ENCODE measurements at places on chromosomes 16 and 17. TPM values are rescaled to one million over a fixed set of nuclear protein-coding genes. Genes with fewer than 3 reads are reported as not detected.

DNA sequence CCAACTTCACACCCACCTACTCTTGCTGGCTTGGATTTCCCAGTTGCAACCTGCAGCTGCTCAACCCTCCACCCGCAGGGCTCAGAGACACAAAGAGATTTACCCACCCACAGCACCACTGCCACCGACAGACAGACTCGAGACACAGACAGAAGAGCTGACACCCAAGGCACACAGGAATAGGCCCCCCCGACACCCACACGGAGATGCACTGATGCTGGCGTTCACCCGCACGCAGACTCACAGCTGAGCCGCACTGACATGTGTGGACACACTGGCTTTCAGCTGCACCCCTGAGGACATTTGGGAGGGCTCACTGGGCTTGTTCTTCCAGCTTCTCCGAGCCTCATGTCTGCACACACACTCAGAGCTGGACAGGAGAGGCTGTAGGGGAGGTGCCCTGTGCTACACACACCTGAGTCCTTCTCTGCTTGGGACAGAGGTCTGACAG lies 8.2 kb downstream of the STX1B start:
- peaks cover 43% of the 10 kb centered on the region for H3K4me1 ChIP-seq
- no peaks in the 10 kb centered on the region for H3K27me3 ChIP-seq

DNA sequence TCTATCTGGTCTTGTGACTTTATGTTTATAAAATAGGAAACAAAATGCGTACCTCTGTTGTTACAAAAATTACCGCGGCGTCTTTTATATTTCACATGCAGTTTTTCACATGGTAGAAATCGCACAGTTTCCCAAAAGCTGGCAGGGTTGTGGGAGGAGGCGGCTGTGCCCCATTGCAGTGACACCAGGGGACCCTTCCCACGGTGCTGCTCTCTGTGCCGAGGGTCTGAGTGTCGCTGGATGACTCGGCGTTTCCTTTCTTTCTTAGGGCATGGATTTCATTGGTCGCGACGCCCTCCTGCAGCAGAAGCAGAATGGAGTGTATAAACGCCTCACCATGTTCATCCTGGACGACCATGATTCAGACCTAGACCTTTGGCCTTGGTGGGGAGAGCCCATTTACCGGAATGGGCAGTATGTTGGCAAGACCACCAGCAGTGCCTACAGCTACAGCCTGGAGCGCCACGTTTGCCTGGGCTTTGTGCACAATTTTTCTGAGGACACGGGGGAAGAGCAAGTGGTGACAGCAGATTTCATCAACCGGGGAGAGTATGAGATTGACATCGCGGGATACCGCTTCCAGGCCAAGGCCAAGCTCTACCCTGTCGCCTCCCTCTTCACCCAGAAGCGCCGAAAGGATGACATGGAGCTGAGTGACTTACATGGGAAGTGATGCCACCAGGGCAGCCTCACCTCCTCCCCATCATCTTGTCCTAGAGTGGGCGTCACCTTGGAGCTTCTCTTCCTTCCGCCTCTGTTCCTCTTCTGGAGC lies 17.2 kb upstream of the CLEC18C start:
- DNase-seq = peak; percentile 56
- no peaks in the 10 kb centered on the region for H3K4me1 ChIP-seq
- peaks cover 100% of the 10 kb centered on the region for H3K36me3 ChIP-seq

EME2 gene
- 20.4 TPM for total RNA-seq

DNA sequence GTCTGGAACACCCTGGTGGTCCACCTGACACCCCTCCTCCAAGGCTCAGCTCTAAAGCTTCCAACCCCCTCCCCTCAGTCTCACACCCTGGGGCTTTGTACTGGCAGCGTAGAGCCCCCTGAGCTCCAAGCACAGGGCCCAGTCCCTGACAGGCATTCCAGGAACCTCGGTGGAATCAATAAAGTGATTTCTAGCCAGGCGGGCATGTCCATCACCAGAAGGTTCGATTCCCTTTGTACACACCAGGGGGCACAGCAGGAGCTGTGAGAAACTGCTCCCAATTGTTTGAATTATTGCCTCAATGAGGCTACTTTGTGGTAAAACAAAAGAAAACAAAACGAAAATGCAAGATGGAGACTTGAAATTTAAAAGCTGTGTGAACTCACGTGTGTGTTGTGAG lies 51.8 kb downstream of the SMPD3 start:
- H3K4me1 ChIP-seq = no peaks in the 10 kb centered on the region
- H3K27ac ChIP-seq = no peak overlapping the region
- DNase-seq = no peak

DNA sequence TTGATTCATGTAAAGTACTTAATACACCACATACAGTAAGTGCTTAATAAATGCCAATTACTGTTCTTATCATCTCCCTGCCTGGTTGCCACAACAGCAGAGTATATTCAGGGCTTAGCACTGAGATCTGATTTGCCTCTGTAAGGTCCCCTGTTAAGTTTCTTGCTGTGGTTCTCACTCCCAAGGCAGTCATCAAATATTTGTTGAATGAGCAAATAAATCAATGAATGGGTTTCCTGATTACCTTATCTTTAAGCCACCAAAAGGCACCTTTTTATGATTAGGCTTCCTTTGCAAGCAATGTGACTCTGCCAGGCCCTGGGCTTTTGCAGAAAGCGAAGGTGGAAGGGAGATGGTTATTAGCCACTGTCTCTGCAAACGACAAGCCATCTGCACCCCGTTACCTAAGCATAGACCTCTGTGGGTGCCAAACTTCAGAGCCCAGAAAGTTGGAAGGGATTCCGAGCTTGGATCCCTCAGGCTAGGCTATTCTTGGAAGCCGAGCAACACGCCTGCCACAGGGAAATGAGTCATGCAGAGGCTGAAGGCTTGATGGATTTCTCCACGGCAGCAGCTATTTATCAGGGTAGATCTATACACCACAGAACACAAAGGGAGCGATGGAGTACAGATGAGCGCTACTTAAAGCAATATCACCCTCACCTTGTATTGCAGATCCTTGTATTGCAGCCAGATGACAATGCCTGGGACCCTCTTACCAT lies 102.0 kb downstream of the GRIN2A start:
- no peak overlapping the region for H3K4me3 ChIP-seq
- H3K4me1 ChIP-seq = peaks cover 8% of the 10 kb centered on the region
- H3K27me3 ChIP-seq = no peaks in the 10 kb centered on the region
- DNase-seq = no peak

DNA sequence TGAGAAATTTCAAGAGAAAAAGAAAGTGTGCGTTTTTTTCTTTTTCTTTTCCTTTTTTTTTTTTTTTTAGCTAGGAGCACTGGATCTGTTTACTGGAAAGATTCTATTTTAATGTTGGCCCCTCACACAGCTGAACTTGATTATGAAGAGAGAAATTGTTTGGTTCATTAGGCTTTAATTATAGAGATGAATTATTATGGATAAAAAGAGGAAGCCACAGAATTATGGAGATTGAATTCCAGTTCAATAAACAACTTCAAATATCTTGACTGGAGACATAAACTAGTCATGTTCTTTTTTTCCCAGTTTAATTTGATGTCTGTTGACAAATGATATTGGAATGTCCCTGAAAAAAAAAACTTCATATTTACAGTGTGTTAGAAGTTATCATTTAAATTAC lies 152.0 kb upstream of the HS3ST3A1 start:
- no peaks in the 10 kb centered on the region for H3K4me1 ChIP-seq
- H3K27ac ChIP-seq = no peak overlapping the region
- H3K4me3 ChIP-seq = no peak overlapping the region
- H3K27me3 ChIP-seq = no peaks in the 10 kb centered on the region
- no peaks in the 10 kb centered on the region for H3K36me3 ChIP-seq

DNA sequence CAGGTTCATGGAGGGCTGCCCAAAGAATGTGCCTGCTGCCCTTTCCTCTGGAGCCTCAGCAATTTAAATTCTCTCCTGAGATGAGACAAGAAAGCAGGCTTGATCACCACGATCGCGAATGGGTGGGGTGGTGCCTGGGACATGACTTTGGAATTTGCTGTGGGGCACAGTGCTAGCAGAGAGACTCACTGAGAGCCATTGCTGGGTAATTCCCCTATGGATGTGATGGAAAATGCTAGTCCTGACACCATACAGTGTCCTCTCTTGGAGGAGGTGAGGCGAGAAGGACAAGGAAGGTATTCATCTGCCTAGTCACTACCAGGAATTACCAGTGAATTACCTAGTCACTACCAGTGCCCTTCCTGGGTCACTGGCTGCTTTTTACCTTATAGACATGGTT lies 15.5 kb downstream of the FAM20A start:
- DNase-seq = no peak
- no peak overlapping the region for H3K27ac ChIP-seq
- H3K27me3 ChIP-seq = no peaks in the 10 kb centered on the region
- no peak overlapping the region for H3K4me3 ChIP-seq
- H3K4me1 ChIP-seq = peaks cover 9% of the 10 kb centered on the region
- no peaks in the 10 kb centered on the region for H3K36me3 ChIP-seq

ELMO3 gene
- total RNA-seq = 77.6 TPM

DNA sequence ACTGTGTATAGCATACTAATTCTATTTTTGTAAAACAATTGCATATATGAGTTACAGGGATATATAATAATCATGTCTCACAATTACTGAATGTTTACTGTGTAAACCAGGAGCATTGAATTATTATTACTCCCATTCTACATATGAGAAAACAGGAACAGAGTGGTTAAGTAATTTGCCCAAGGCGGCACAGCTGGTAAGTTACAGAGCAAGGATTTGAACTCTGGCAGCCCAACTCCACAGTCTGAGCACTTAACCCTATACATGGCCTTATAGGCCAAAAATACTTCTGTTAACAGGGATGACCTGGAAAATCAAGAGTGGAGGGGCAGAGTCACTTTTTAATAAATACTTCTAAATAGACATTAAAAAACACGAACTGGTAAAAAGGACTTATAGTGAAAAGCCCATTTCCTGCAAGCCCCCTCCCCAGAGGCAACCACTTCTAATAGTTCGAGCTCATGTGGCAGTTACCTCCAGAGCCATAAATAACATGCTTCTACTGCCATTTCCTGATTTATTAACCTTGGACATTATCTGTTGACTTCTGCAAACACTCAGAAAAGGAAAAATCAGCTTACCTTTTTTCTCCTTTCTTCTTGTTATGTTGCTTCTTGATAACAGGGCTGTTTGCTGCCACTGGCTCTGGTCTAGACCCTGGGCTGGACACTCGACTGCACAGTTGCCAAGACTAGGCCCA lies 22.1 kb upstream of the ADGRG1 start:
- peaks cover 10% of the 10 kb centered on the region for H3K4me1 ChIP-seq
- peak; percentile 12 for DNase-seq
- no peak overlapping the region for H3K27ac ChIP-seq

GRCh38 chr17:67422897-67423296 lies 45.8 kb downstream of the PITPNC1 start:
- H3K4me1 ChIP-seq = peaks cover 7% of the 10 kb centered on the region
- H3K27me3 ChIP-seq = no peaks in the 10 kb centered on the region
- no peak for DNase-seq
- no peaks in the 10 kb centered on the region for H3K36me3 ChIP-seq

TSPOAP1 gene
- 6.8 TPM for total RNA-seq

GRCh38 chr16:65600046-65600445 lies 478.2 kb upstream of the CDH11 start:
- DNase-seq = no peak
- H3K36me3 ChIP-seq = no peaks in the 10 kb centered on the region
- no peak overlapping the region for H3K27ac ChIP-seq
- no peaks in the 10 kb centered on the region for H3K4me1 ChIP-seq
- no peak overlapping the region for H3K4me3 ChIP-seq

- peaks cover 19% of the 10 kb centered on the region for H3K27me3 ChIP-seq
- no peak for DNase-seq
- H3K4me3 ChIP-seq = no peak overlapping the region
- no peaks in the 10 kb centered on the region for H3K4me1 ChIP-seq
- H3K27ac ChIP-seq = no peak overlapping the region
- H3K36me3 ChIP-seq = no peaks in the 10 kb centered on the region
Observed at GRCh38 chr17:73684183-73684582, 39.9 kb upstream of the SDK2 start.

KRTAP4-4 gene
- total RNA-seq = 24.6 TPM

DNA sequence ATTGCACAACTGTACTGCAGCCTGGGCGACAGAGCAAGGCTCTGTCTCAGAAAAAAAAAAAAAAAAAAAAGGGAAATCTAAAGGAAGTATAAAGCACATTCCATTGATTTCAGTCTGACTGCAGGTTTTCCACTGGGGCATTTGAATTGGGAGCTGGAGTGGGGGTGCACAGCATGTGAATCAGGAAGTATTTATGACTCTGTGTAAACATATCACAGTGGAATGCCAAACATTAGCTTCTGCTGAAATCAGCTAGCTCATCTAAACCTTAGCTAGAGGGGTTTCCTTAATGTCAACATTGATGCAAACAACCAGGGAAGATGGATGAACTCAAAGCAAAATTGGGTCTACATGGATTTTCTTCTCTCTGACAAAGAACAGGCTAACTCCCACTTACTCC lies 641.0 kb upstream of the EEF2KMT start:
- H3K27me3 ChIP-seq = no peaks in the 10 kb centered on the region
- DNase-seq = no peak
- no peaks in the 10 kb centered on the region for H3K36me3 ChIP-seq
- no peaks in the 10 kb centered on the region for H3K4me1 ChIP-seq

- H3K27me3 ChIP-seq = no peaks in the 10 kb centered on the region
- H3K27ac ChIP-seq = peak within 1 kb of the TSS; percentile 81
- H3K4me1 ChIP-seq = peaks cover 33% of the 10 kb centered on the region
- peaks cover 7% of the 10 kb centered on the region for H3K36me3 ChIP-seq
Observed at GRCh38 chr16:66604376-66605176, at the start of gene CMTM3. Gene CMTM3, plus strand, starts transcription at chr16:66604704. Its CDS starts 102 bp downstream, at chr16:66604806.

GRCh38 chr16:77556201-77556873 lies 121.5 kb upstream of the ADAMTS18 start:
- DNase-seq = no peak
- no peaks in the 10 kb centered on the region for H3K4me1 ChIP-seq
- H3K27me3 ChIP-seq = no peaks in the 10 kb centered on the region
- H3K27ac ChIP-seq = no peak overlapping the region

ABCC12 gene
- not detected for total RNA-seq

DNA sequence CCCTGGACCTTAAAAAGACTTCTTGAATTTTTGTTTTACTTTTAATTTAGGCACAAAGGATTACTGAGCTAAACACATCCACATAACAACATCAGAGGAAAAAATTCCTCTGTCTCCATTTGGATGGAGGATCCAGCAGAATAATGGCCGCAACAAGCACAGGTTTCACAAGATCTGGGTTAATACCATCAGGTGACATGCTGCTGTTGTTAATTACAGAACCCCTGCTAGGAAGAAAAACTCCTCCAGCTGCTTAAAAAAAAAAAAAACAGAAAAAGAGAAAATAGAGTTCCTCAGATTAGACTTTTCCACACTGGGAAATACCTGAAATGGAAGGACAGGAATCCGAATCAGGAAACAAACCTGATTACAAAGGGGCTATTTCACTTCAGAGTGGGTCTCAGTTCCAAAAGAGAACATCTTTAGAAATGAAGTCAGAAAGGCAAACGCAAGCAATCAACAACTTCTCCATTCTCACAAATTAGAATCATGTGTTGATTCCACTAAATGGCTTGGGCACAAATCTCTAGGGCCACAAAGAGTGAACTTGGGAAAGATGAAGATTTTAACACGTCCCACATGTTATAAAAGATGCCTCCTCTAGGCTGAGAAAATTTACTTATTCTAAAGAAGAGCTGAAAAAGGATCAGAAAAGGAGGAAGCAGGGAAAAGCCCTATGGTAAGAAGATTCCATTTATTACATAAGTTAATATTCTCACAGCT lies 44.0 kb downstream of the SPOP start:
- no peak for DNase-seq
- H3K27me3 ChIP-seq = no peaks in the 10 kb centered on the region
- H3K4me3 ChIP-seq = no peak overlapping the region
- peak overlapping the region; percentile 53 for H3K27ac ChIP-seq
- H3K36me3 ChIP-seq = no peaks in the 10 kb centered on the region

- H3K4me1 ChIP-seq = no peaks in the 10 kb centered on the region
- no peaks in the 10 kb centered on the region for H3K36me3 ChIP-seq
- no peak for DNase-seq
- peaks cover 6% of the 10 kb centered on the region for H3K27me3 ChIP-seq
Observed at GRCh38 chr17:65371702-65372101, 189.7 kb downstream of the AXIN2 start.

- H3K36me3 ChIP-seq = no peaks in the 10 kb centered on the region
Observed at GRCh38 chr17:42555122-42555622, 2.4 kb downstream of the HSD17B1 start.

CHTF18 gene
- total RNA-seq = 21.1 TPM

MYBBP1A gene
- 73.4 TPM for total RNA-seq

Measured in suprapubic skin (tissue), 4 donors.